ENCODE measurements at places on chromosomes 1 and 21.

GRCh38 chr1:211610779-211611556, 32.0 kb upstream of the SLC30A1 start:
- no peak for DNase-seq

GRCh38 chr1:211833174-211833820, 2.7 kb upstream of the LPGAT1 start:
- no peak for DNase-seq

DNA sequence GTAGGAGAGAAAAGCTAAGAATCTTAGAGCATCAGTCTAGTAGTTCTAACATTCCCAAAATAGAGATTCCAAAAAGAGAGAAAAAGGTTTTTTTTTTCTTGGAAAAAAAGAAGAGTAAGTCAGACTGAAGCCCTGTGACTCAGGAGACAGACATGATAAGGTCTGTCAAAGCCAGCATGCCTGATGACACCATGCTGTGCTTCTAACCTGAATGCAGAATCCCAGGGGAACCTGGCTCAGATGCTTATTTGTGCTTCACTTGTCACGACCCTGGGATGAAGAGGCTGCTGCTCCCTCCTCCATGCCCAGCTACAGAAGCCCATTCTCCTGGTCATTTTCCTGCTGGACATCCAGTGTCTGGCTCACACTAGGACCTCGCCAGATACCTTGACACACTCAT, 44.3 kb downstream of the ERICH3 start:
- no peak for DNase-seq

- no peak for DNase-seq
Measured at GRCh38 chr1:223087291-223088255, 55.5 kb downstream of the TLR5 start.

All from NCI-H1048 (cell line).